ENCODE measurements at places on chromosomes 6 and 20.

DNA sequence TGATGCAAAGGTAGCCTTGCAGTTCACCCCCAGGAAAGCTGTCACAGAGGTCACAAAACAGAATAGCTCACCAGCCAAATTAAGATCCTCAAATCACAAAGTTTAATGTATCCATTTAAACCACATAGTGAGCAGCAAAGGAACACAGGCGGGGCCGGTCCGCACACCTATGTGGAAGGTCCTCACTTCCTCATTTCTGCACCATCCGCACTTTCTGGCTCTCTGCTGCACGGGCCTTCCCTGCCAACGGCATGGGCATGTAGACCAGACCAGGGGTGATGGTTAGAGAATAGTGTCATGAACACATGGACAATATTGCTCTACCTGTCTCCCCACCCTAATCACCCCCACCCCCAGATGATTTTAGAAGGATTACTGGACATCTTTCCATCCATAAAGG lies 12.1 kb upstream of the TBXT start:
- DNase-seq: no peak

DNA sequence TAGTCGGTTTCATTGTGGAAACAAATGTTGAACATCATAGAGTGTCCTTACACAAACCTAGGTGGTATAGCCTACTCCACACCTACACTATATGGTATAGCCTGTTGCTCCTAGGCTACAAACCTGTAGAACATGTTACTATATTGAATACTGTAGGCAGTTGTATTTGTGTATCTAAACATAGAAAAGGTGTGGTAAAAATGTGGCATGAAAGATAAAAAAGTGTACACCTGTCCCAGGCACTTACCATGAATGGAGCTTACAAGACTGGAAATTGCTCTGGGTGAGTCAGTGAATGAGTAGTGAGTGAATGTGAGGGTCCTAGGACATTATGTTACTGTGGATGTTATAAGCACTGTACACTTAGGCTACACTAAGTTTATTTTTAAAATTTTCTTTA lies 103.0 kb downstream of the ZFAND3 start:
- DNase-seq: no peak

GRCh38 chr20:35060168-35060567 lies 32.4 kb downstream of the TRPC4AP start:
- no peak for DNase-seq

DNA sequence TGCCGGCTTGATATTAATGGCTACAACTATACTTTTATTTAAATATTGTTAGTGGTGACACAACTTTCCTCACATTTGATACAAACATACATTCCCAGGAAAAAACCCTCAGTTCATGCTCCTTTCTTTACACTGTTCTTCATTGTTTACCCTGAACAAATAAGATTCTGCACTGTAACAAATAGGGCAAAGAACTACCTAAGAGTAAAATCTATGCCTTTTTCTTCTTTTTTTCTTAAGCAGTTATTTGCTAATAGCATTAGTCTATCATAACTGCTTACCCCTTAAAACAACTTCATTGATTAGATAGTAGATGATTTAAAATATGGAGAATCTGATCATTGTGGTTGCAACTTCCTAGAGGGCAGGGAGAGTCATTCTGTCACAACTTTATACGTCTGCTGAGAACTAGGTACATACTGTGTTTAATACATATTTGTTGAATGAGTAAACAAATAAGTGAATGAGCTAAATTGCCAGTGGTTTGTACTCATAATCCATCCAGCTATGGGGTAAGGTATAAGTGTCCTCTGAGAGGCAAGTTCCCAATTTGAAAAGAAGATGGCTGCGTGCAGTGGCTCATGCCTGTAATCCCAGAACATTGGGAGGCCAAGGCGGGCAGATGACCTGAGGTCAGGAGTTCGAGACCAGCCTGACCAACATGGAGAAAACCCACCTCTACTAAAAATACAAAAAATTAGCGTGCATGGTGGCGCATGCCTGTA lies 161.0 kb downstream of the CDK19 start:
- DNase-seq: no peak

DNA sequence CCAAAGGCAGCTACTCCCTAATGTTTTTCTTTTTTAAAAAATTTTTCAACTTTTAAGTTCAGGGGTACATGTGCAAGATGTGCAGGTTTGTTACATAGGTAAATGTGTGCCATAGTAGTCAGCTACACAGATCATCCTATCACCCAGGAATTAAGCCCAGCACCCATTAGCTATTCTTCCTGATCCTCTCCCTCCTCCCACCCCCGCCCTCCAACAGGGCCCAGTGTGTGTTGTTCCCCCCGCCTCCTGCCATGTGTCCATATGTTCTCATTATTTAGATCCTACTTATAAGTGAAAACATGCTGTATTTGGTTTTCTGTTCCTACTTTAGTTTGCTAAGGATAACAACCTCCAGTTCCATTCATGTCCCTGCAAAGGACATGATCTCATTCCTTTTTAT lies 12.4 kb downstream of the TRIM15 start:
- no peak for DNase-seq

DNA sequence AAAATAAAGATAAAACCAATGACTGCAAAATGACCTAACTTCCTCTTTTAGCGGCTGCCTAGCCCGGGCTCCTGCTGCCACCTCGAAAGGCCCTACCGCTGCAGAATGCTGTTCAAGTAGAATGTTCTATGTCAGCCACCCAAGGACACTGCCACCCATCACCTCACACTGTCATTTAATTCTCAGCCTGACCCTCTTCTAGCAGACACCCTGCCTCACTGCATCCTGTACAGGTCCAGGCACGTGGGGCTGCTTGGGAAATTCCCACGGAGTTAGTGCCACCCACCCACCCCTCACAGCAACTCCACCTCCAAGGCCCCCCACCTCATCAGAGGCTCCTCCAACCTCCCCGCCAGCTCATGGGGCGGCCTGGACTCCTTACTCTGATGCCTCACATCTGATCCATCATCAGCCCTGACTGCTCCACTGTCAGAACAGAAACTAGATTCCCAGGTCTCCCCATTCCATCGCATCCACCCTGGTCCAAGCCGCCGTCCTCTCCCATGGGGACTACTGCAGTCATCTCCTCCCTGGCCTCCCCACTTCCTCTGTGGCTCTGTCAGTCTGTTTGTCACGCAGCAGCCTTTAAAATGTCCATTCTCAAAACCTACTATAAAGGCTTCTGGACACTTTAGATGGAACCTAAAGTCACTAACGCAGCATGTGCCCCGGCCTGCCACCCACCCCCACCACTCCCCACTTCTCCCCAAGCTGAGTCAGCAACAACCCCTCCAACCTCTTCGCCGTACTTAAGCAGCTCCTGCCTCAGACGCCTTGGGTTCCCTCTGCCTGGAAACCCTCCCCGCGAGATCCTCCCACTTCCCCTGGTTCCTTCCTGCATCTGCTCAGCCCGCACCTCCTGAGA lies 17.0 kb downstream of the NFATC2 start:
- no peak for DNase-seq

GRCh38 chr20:8757146-8757545 lies 311.7 kb upstream of the PLCB4 start:
- no peak for DNase-seq

DNA sequence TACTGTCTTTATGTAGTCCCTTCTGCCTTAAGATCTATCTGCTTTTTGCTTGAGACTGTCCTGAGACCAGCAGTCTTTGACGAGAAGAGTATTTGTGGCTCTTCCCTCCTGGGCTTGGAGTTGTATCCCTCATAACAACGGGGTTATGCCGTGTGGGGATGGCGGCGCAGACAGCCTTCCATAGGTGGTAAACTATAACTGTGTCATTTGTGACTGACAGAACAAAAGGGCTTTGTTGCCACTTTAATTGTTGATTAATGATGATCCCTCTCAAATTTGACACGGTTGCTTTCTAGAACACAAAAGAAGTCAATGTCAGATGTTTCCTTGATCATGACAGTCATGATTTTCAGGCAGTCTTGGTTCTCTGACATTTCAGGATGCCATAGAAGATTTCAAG lies 196.6 kb downstream of the JARID2 start:
- no peak for DNase-seq

- no peak for DNase-seq
Observed at GRCh38 chr6:116797585-116797984, 31.3 kb downstream of the GPRC6A start.

GRCh38 chr6:34791164-34791700 lies 651 bp upstream of the BLTP3A start:
- DNase-seq: peak; percentile 5

DNA sequence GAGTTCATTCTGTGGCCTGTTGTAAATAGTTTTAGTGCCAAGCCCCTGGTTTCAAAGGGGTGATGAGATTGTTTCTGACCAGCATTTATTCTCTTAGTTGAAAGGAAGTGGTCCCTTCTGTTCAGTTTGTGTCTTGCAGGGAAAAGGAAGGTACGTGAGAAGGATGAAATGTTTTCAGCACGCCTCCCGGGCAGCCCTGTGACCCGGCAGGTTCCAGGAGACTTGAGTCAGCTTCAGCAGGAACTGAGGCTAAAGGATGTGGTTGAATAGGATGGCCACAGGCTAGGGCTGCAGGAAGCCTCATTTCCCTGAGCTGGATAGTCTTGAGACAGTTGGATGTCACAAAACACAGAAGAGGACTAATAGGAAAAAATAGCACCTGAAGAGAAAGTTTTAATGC lies 132.4 kb upstream of the SYNDIG1 start:
- no peak for DNase-seq

- no peak for DNase-seq
Observed at GRCh38 chr6:40425192-40425919, 161.8 kb downstream of the LRFN2 start.

DNA sequence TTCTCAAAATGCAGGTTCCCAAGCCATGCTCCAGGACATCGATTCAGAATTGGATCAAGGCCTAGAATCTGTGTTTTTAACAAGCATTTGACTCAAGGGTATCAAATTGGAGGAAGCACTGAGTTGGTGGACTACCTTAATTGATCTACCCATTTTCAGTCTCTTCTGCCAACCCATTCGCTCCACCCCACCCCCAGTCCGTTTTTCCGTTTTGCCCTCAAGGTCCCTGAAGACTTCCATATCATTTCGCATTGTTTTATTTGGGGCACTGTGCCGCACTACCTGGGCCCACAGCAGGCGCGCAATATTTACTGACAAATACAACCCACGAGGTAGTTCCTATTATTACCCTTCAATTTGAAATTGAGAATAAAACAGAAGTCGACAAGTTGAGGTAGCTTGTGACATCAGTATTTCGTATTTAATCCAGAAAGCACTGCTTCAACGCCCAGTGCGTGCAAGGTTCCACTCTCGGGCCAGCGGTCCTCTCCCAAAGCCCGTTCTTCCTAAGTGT lies 557 bp upstream of the DHX35 start:
- DNase-seq: no peak
